Stimulated activated CD4-positive, alpha-beta T cell treated with anti-CD3 and anti-CD28 coated beads, Interleukin-1b, Interleukin-23, amount 100 ng/mL, for 24 hours (primary cell): ENCODE measurements at places on chromosomes 7 and 10.

- no peak for DNase-seq
Measured at GRCh38 chr7:1322240-1323110, 89.8 kb downstream of the UNCX start.

GRCh38 chr10:122126763-122127659 lies 138.0 kb downstream of the TACC2 start:
- DNase-seq, result no peak

DNA sequence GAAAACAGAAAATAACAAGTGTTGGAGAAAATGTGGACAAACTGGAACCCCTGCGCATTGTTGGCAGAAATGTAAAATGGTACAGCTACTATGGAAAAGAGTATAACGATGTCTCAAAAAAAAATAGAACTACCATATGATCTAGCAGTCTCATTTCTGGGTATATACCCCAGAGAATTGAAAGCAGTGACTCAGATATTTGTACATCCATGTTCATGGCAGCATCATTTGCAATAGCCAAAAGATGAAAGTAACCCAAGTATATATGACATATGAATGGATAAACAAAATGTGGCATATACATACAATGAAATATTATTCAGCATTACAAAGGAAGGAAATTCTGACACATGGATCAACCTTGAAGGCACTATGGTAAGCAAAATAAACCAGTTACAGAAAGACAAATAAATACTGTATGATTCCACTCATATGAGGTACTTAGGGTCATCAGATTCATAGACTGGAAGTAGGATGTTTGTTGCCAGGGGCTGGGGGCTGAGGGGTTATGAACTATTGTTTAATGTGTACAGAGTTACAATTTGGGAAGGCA lies 4.9 kb downstream of the NRCAM start:
- DNase-seq, result no peak

DNA sequence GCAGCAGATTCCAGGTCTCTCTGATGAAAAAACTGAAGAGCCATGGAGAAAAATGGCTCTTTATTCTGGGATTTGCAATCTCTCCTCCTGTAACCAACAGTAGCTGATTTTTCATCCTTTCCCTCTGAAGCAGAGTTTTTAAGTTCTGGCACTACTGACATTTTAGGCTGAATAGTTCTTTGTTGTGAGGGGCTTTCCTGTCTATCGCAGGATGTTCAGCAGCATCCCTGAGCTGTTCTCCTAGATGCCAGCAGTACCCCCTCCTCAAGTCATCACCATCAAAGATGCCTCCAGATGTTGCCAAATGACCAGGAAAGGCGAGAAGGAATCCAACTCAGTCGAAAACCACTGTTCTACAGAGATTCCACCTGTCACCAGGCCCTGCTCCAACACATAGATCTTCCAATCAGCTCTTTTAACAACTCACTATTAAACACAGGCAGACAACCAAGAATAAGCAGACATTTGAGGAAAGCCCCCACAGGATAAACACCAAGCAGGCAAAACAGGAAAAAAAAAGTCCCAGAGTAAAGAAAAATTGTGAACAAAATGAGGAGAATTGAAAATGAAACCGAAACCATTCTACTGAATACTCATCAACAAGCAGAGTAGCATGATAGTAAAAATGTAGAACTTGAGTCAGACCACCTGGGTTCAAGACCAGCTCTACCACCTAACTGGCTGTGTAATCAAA lies 124.8 kb downstream of the MPP7 start:
- no peak for DNase-seq

- no peak for DNase-seq
Measured at GRCh38 chr10:26475386-26475785, 37.2 kb downstream of the APBB1IP start.

DNA sequence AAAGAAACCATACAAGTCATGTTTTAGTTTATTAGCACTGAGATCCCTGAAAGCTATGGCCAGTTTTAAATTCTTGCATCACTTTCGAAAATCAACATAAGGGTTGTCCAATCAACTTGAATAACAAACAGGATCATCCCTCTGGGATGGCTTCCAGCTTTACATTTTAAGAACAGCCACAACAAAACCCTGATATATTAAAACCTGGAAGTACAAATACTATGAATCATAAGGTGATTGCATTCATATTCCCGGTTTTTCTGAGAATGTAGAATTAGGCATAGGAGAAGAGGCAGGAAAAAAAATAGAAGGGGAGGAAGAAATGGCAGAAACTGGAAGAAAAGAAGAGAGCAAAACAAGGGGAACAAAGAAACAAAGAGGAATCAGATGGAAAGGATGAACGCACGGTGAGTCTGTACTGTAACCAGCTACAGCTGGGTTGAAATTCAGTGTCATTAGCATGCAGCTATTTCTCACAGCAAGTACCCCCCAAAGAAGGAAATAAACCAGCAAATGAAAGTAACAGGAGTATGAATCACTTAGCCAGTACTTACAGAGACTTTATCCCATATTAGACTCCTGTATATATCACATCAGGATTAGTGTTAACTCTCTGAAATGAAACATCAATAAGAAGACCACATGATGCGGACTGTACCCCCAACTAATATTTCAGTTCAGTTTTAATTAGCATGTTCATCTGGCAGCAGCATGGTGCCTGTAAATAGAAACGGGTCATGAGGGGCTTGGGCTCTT lies 301.3 kb downstream of the RNLS start:
- DNase-seq, result no peak

- DNase-seq, result no peak
Measured at GRCh38 chr10:65719790-65720189, 1206.0 kb upstream of the LRRTM3 start.

DNA sequence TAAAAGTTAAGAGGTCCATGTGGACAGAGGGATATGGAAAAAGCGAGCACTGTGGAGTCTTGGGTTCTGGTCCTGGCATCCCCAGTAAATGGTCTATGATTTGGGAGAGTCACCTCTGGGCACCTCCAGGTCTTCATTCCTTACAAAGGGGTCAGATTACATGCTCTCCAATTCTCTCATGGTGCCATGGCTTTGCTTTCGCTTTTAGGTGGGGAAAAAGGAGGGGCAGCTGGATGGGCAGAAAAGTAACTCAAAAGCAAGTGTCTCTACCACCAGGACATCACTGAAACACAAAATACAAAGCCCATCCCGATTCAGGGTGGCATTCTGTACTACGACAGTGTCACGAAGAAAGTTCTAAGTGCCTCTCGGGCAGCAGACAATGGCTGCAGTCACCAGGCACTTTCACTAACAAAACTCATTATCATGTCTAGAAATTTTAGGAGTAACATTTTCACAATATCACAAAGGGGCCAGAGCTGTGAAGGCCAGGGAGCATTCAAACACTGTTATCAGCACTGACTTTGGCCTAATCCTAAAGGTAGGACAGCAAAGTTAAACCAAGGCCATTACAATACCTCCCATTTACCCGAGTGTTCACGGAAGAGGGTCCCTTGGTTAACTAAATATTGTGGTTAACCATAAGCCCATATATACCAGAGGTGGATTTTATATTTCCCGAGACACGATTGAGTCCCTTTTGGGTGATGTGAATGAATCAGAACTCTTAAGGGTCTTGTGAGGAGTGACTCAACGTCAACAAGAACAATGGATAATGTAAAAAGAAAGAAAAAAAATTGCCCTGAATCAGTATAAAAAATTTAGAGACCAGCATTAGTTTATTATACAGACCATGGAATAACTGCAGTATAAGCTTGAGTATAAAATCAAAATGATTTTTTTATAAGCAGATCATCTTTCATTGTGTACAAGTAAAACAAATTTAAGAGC lies 2.5 kb downstream of the PSAP start:
- no peak for DNase-seq

GRCh38 chr10:120741396-120741795 lies 109.8 kb upstream of the WDR11 start:
- no peak for DNase-seq

GRCh38 chr7:18425227-18425626 lies 70.3 kb upstream of the HDAC9 start:
- no peak for DNase-seq

DNA sequence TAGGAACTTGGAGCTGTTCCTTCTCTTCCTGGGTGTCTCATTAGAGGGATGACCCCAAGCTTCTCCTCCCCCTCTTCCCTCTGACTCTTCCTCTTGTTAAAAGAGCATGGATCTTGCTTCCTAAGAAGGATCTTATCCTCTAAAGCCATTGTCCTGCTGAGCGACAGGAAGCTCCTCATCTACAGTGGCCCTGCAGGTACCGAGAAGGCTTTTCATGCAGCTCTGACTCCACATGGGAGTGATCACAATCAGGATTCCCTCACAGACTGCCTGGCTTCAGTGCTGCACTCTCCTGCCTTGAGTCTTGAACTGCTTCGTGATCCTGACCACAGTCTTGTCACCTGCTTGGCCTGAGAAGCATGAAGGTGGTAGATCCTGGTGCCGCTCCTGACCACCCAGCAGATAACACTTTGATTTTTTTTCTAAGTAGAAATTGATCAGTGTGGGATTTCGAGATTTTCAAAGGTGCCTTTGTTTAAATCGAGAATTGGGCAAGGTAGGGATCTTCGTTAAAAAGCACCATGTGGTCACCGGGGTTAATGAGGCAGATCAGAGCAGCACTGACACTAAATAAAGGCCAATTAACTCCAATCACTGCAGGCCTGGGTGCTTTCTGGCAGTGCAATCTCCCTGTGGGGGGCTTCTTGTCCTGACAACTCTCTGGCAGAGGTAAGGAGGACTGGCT lies 376.4 kb downstream of the NRG3 start:
- DNase-seq, result no peak
